ENCODE measurements at places on chromosomes 11 and 22.

DNA sequence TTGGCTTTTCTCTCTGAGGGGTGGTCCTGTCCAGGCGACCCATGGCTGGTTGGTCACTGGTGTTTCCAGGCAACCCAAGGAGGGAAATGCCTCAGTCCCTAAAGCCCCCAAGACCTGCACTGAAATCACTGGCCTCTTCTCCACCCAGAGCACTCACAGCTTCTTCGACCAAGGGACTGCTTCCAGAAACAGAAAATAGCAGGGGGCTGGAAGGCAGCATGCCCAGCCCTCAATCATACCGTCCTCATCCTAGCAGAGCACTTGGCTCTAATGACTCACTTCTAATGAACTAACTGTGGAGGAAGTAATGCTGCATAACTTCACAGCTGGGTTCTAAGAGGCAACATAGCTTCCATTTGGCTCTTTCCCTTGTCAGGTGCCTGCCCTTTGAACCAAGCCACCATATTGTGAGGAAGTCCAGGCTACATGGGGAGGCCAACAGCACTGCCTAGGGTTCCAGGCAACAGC, 27.6 kb downstream of the DKK3 start:
- DNase-seq, result no peak

GRCh38 chr11:57729479-57729878, 11.8 kb upstream of the SELENOH start:
- no peak for DNase-seq

DNA sequence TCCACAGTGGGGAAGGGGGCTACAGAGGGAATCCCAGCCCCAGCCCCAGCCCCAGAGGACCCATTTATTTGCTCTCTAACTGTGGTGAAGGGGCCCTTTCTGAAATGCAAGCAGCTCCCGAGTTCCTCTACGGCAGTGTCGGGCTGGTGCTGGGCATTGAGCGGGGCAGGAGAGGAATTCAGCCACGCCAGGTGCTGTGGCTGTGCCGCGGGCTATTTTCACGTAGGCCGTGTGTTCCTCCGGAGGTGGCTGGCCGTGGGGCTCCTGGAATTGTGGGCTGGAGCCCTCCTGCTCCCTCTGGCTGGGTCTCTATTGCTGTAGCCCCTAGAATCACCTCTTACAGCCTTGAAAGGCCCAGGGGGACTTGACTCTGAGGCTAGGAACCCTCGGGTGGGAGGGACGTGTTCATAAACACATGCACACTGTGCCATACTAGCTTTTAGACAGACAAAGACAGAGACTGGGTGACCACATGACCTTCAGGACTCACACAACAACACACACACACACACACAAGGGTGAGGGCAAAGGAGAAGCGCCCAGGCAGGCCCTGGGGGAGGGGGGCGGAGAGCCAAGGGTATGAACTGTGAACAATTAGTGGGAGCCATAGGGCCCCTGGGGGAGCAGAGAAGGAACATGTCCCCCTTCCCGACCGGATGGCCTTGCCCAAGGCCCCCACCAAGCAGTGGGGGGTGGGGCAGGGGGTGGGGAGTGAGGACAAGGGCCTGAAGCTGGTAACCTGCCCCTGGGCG, 48.4 kb upstream of the SYT7 start:
- DNase-seq, result no peak

- no peak for DNase-seq
Measured at GRCh38 chr11:267491-267994, 10.7 kb upstream of the NLRP6 start.

DNA sequence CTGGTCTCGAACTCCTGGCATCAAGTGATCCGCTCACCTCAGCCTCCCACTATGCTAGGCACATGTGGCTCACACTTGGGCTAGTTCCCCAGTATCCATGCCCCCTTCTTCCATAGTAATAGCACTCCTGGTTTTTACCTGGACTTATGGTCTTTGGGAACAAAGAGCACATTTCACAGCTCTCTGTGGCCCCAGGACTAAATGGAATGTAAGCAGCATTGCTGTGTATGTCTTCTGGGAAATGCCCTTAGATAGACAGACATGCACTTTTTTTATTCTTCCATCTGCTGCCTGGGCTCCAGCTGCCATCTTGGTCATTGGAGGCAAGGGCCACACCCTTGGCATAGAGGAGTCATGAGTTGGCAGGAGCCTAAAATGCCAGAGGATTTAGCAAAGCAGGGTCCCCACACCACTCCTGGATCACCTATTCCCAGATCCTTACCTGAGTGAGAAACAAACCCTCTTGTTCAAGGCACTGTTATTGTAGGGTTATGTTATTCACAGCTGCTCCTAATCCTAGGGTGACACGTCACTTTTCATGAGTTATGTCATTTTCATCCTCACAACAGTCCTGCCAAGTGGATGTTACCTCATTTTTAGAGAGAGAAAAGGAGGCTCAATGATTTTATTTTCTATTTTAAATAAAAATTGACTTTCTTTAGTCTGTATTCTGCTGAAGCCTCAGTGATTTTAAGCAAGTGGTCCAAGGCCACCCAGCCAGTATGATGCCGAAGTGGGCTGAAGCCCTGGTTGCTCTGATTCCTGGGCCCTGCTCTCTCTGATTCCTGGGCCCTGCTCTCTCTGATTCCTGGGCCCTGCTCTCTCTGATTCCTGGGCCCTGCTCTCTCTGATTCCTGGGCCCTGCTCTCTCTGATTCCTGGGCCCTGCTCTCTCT, 15.7 kb upstream of the GDPD5 start:
- no peak for DNase-seq

Data from caudate nucleus (tissue), 63 donors.